ENCODE measurements at places on chromosomes 1 and 21.

DNA sequence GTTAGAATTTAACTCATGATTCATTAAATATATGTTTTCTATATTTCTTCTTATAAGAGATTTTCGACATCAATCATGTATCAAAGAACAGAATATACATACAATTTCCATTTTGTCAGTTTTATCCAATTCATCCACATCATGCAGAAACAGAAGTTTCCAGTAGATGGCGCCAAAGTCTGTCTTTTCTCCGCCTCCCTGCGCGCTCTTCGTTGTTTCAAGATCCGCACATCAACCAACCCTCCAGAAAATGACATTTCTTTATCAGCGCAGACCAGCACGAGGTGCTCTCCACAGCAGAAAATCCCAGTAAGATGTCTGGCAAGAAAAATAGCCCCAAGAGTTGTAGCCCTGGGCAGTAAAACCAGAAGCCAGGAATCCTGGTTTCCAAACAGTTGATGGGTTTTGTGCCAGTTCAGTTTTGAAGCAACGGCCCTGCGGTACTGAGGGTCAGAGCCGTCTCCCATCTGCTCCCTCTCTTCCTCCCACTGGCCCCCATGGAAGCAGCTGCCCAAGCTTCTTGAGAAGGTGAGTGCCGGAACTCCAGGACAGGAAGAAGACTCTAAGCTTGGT is 38.6 kb upstream of the GPR137B start:
- DNase-seq, result peak; percentile 63
- H3K36me3 ChIP-seq, result no peaks in the 10 kb centered on the region
- no peak overlapping the region for H3K4me3 ChIP-seq
- H3K27me3 ChIP-seq, result peaks cover 2% of the 10 kb centered on the region

DNA sequence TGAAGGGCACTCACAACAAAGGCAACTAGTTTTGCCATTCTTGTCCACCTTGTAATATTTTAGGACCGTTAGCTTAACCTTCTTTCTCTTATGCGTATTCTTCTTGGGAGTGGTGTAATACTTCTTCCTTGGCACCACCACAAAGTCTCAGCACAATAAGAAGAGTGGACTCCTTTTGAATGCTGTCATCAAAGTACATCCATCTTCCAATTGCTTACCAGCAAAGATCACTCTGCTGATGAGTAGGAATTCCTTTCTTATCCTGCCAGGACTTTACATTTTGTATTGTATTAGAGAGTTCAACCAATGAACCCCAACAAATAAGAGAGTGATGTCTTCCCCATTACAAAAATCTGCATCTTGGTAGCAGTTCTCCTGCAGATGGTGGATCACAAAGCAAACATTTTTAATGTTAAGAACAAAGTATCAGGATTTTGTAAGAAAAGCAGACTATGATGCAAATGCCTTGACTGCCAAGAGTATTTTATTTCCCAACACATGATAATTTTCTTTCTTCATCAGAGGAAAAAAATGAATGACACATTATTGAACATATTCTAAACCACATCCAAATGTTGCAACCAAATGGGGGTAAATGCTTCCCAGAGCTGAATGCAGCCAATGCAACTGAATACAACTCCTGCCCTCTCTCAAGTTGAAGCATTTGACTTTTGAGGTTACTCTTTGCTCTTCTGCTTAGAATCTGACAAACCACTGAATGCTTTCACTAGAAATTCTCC is 5.1 kb upstream of the ARNT start:
- H3K4me1 ChIP-seq, result peaks cover 30% of the 10 kb centered on the region
- H3K27me3 ChIP-seq, result no peaks in the 10 kb centered on the region
- H3K36me3 ChIP-seq, result no peaks in the 10 kb centered on the region
- H3K4me3 ChIP-seq, result no peak overlapping the region

DNA sequence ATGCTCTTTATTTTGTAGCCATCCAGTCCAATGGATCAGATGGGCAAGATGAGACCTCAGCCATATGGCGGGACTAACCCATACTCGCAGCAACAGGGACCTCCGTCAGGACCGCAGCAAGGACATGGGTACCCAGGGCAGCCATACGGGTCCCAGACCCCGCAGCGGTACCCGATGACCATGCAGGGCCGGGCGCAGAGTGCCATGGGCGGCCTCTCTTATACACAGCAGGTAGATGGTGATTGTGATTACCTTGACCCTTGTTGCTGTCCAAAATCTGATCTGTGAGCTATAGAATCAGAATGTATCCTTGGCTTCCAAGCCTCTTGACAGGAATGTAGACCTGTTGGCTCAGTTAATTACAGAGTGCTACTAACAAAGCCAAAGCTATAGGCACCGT is 33.8 kb downstream of the ARID1A start:
- no peak for DNase-seq
- H3K4me1 ChIP-seq, result peaks cover 95% of the 10 kb centered on the region
- no peak overlapping the region for H3K4me3 ChIP-seq
- no peaks in the 10 kb centered on the region for H3K27me3 ChIP-seq

DNA sequence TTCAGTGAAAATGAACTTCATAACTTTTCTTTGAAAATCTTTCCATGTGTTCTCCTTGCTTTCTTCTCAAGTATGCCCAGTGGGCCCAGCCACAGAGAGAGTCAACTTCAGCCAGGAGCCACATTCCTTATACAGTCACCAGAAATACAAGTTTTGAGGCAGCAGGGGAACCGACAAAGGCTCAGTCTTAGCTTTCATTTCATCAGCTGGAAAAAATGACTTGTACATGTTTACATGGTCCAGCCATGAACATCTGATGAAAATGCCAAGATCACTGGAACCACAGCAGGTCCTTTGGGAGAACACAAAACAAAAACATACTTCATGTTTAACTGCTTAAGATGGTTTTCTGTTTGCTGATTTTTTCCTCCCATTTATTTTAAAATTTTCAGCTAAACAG is 72.5 kb downstream of the SYDE2 start:
- no peak overlapping the region for H3K27ac ChIP-seq
- H3K4me3 ChIP-seq, result no peak overlapping the region

GRCh38 chr1:203520315-203520714 is 26.4 kb downstream of the OPTC start:
- H3K36me3 ChIP-seq, result no peaks in the 10 kb centered on the region
- H3K27ac ChIP-seq, result no peak overlapping the region
- no peaks in the 10 kb centered on the region for H3K27me3 ChIP-seq

DNA sequence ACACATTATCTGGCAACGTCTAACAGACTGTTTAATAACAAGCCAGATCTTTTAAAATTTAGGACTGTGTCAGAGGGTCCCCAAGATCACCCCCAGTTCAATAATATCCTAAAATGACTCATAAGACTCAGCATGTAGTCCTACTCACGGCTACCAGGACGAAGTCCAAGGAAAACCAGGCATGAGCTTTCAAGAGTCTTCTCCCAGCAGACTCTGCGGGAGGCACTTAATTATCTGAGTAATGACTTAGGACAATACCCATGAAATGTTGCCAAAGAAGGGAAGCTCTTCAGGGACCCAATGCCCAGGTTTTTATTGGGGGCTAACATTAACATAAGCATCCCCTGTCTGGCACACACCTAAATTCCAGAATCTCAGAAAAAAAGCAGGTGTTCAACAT is 7.0 kb downstream of the HFM1 start:
- H3K4me3 ChIP-seq, result no peak overlapping the region
- no peaks in the 10 kb centered on the region for H3K4me1 ChIP-seq
- peaks cover 9% of the 10 kb centered on the region for H3K27me3 ChIP-seq
- no peak for DNase-seq
- H3K36me3 ChIP-seq, result no peaks in the 10 kb centered on the region

DNA sequence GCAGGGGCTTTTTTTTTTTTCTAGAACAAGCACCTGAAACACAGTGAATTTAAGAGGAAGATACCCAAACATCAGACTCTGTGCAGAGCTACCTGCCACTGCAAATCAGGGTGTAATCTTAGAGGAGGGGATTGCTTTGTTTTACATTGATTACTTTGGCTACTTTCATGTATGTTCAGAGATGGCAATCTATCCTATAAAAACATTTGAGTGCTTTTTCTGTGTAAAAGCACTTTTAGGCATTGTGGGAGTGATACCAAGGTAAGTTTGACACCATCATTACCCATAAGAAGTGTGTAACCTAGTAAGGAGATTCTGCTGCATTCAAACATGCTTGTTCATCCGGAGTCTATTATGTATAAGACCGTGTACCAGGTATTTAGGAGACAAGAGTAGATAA is 50.1 kb downstream of the ZFYVE9 start:
- H3K4me3 ChIP-seq, result no peak overlapping the region
- DNase-seq, result no peak
- H3K27ac ChIP-seq, result no peak overlapping the region
- no peaks in the 10 kb centered on the region for H3K36me3 ChIP-seq

DNA sequence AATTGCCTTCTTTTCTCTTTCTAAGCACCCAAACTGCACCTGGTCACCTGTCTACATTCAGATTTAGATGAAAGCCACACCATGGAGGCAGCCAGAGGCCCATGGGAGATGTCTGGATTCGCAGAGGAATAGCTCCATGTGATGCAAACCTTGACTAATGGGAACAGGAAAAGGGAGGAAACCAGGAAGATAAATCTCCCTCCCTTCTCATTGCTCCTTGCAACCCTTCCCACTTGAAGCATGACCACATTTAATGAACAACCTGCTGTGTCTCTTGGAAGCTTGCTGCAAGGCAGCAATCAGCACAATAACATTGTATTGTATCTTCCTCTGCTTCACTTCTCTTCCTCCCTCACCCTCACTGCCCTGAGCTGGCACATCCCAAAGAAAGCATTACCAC is 42.6 kb upstream of the KLF17 start:
- peaks cover 2% of the 10 kb centered on the region for H3K4me1 ChIP-seq
- H3K36me3 ChIP-seq, result no peaks in the 10 kb centered on the region
- no peak overlapping the region for H3K4me3 ChIP-seq
- H3K27ac ChIP-seq, result no peak overlapping the region
- H3K27me3 ChIP-seq, result peaks cover 2% of the 10 kb centered on the region

DNA sequence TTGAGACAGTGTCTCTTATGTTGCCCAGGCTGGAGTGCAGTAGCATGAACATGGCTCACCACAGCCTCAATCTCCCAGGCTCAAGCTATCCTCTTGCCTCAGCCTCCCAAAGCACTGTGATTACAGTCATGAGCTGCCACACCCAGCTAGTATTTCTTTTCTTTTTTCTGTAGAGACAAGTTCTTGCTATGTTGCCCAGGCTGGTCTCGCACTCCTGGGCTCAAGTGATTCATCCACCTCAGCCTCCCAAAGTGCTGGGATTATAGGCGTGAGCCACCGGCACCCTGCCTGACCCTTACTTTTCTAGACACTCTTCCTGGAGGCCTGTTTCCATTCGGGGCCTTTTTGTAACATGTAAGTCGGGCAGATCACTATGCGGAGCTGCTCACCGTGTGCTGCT is 30.1 kb upstream of the SRP9 start:
- no peaks in the 10 kb centered on the region for H3K4me1 ChIP-seq
- no peaks in the 10 kb centered on the region for H3K27me3 ChIP-seq

DNA sequence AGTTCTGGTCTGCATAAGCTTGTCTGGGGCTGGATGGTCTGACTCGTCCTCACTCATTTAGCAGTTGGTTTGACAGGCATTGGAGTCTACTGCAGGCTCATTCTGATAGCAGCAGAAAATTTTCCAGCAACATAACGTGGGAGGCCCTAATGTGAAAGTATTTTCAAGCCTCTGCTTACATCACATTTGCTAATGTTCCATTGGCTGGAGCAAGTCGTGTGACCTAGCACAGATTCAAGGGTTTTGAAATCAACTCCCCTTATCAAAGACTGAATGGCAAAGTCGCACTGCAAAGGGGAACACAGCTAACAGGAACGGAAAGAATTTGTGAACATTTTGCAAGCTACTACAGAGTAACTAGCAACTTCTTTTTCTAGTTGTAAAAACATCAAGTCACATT is 2.3 kb upstream of the USH2A start:
- H3K36me3 ChIP-seq, result no peaks in the 10 kb centered on the region
- no peaks in the 10 kb centered on the region for H3K4me1 ChIP-seq
- DNase-seq, result no peak
- no peaks in the 10 kb centered on the region for H3K27me3 ChIP-seq
- H3K4me3 ChIP-seq, result no peak overlapping the region

- H3K27ac ChIP-seq, result no peak overlapping the region
- peaks cover 30% of the 10 kb centered on the region for H3K4me1 ChIP-seq
- H3K4me3 ChIP-seq, result no peak overlapping the region
- no peak for DNase-seq
- H3K36me3 ChIP-seq, result no peaks in the 10 kb centered on the region
Measured at GRCh38 chr1:156417401-156418020, 48.5 kb downstream of the RHBG start.

DNA sequence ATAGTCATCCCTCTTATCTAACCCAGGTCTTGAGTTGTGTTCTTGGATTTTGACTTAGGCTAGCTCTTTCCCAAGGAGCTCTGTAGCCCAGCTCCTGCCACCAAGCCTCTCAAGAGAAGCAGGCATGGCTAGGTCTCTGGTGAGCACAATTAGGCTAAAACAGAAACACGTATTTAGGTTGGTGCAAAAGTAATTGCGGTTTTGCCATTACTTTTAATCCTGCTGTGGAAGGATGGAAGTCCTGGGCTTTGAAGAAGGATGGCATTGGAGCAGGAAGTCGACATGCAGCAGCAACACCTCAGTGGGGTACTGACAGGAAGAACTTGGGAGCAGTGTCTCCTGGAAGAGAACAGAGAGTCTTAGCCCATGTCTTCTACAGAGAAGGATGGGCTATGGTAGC is 80.0 kb upstream of the CCDC190 start:
- H3K36me3 ChIP-seq, result no peaks in the 10 kb centered on the region
- peaks cover 42% of the 10 kb centered on the region for H3K27me3 ChIP-seq
- DNase-seq, result no peak
- no peak overlapping the region for H3K27ac ChIP-seq
- H3K4me3 ChIP-seq, result no peak overlapping the region

- no peak overlapping the region for H3K4me3 ChIP-seq
- DNase-seq, result no peak
- no peak overlapping the region for H3K27ac ChIP-seq
- H3K4me1 ChIP-seq, result no peaks in the 10 kb centered on the region
- no peaks in the 10 kb centered on the region for H3K27me3 ChIP-seq
Measured at GRCh38 chr21:24869862-24870261, 737.4 kb downstream of the MRPL39 start.

DNA sequence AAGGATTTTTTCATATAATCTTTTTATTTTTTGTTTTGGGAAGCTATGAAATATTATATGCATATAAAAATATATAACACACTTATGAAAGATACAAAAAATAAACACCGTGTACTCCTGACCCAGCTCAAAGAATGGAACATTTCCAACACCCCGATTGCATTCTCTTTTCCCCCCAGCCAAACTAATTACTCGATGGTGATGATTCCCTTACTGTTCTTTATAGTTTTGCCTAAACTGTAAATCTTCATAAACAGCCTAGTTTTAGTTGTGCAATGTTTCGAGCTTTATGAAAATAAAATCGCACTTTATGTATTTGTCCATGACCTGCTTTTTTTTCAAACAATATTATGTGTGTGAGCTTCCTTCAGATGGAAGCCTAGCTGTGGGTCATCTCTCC is 352.0 kb upstream of the KAZN start:
- no peak overlapping the region for H3K27ac ChIP-seq
- DNase-seq, result no peak
- peaks cover 2% of the 10 kb centered on the region for H3K27me3 ChIP-seq
- no peaks in the 10 kb centered on the region for H3K4me1 ChIP-seq

GRCh38 chr1:181341026-181341632 is 142.2 kb upstream of the CACNA1E start:
- H3K27me3 ChIP-seq, result peaks cover 3% of the 10 kb centered on the region
- H3K27ac ChIP-seq, result no peak overlapping the region
- no peaks in the 10 kb centered on the region for H3K36me3 ChIP-seq
